ENCODE measurements at places on chromosomes 1 and 21. TPM values are rescaled to one million over a fixed set of nuclear protein-coding genes. Genes with fewer than 3 reads are reported as not detected.

- no peaks in the 10 kb centered on the region for H3K4me1 ChIP-seq
- H3K27ac ChIP-seq, result no peak overlapping the region
- DNase-seq, result peak; percentile 55
- H3K4me3 ChIP-seq, result no peak overlapping the region
- no peaks in the 10 kb centered on the region for H3K36me3 ChIP-seq
Measured at GRCh38 chr1:112833806-112834205, 118.7 kb upstream of the PPM1J start.

GRCh38 chr1:206684478-206685333 lies at the start of gene MAPKAPK2:
MAPKAPK2 (plus strand) TSS chr1:206684905; CDS start chr1:206685230, 325 bp downstream.
- peak within 1 kb of the TSS; percentile 76 for H3K4me3 ChIP-seq
- DNase-seq, result peak; percentile 55
- peaks cover 11% of the 10 kb centered on the region for H3K4me1 ChIP-seq
- H3K27ac ChIP-seq, result peak within 1 kb of the TSS; percentile 95
- H3K27me3 ChIP-seq, result peaks cover 6% of the 10 kb centered on the region
- H3K36me3 ChIP-seq, result no peaks in the 10 kb centered on the region

Gene NPR1
- 0.66 TPM for total RNA-seq

Gene HES2
- total RNA-seq, result 0.50 TPM

Gene LORICRIN
- not detected for total RNA-seq

All from fibroblast of lung (primary cell).